ENCODE measurements at places on chromosomes 13 and 19. TPM values are rescaled to one million over a fixed set of nuclear protein-coding genes. Genes with fewer than 3 reads are reported as not detected.

IPO5 gene
- 18.4 TPM for polyA plus RNA-seq

DNA sequence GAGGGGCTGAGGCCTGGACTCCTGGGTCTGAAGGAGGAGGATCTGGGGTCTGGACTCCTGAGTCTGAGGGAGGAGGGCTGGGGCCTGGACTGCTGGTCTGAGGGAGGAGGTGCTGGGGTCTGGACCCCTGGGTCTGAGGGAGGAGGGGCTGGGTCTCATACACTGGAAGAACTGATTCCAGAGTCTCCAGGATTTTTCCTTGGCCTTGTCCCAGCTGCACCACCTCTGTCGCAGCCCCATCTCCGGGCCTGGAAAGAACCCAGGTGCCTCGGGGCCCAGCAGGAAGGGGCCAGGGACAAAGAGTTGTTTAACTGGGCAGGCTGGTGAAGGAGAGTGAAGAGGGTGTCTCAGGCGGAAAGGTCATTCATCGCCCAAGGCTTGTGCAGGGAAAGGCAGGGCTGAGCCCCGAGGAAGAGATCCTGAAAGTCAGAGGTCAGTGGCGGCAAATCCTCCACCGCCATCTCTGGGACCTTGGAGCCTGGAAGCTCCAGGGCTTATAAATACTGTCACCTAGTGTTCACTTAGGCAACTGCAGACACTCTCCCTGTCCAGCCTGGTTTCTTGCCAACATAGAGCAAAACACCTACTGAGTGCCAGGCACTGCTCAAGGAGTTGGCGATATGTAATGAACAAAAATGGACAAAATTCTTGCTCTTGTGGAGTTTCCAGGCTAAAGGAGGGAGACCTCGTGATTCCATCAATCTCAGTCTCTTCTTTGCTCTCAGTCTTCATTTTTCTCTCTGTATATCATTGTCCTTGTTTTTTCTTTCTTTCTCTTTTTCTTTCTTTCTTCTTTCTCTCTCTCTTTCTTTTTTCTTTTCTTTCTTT, 4.4 kb upstream of the KCNN4 start:
- H3K4me1 ChIP-seq: peaks cover 4% of the 10 kb centered on the region
- H3K36me3 ChIP-seq: no peaks in the 10 kb centered on the region
- H3K27me3 ChIP-seq: peaks cover 11% of the 10 kb centered on the region
- peak; percentile 52 for DNase-seq
- H3K27ac ChIP-seq: no peak overlapping the region

DNA sequence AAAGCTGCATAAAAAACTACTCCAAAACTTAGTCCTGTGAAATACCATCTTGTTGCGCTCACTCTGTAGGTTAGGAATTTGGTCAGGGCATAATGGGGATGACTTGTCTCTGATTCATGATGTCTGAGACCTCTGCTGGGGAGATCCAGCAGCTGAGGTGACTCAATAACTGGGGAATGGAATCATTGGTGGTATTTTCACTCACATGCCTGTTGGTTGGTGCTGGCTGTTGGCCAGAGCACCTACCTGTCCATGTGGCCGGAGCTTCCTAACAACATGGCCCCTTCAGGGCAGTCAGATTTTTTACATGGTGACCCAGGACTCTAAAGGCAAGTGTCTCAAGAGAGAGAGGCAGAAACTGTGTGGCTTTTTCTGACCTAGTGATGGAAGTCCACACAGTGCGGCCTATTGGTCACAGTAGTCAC, 7.4 kb upstream of the ESD start:
- no peaks in the 10 kb centered on the region for H3K4me1 ChIP-seq
- H3K36me3 ChIP-seq: no peaks in the 10 kb centered on the region
- no peaks in the 10 kb centered on the region for H3K27me3 ChIP-seq
- H3K4me3 ChIP-seq: no peak overlapping the region
- DNase-seq: no peak

DNA sequence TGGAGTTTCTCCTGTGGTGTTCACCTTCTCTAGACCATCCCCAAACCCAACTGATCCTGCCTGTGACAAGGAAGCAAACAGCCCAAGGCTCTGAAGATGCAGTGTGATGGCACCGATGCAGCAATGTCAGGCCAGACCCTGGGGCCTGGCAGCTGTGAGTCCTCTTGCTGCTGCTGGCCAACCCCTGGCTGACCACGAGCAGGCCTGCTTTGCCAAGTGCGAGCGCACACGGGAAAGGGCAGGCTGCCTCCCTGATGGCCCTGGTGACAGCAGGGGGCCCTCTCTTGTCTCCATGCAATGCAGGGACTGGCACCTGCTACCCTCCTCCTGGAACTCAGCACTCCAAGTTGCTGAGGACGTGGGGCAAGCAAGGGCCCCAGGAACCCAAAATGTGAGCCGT, 5.4 kb upstream of the VSTM2B start:
- no peak overlapping the region for H3K4me3 ChIP-seq
- H3K36me3 ChIP-seq: no peaks in the 10 kb centered on the region
- H3K4me1 ChIP-seq: peaks cover 5% of the 10 kb centered on the region
- peaks cover 33% of the 10 kb centered on the region for H3K27me3 ChIP-seq
- no peak overlapping the region for H3K27ac ChIP-seq

GRCh38 chr13:71830736-71831135, 36.3 kb downstream of the DACH1 start:
- no peaks in the 10 kb centered on the region for H3K36me3 ChIP-seq
- DNase-seq: no peak
- H3K4me3 ChIP-seq: no peak overlapping the region
- H3K27ac ChIP-seq: no peak overlapping the region
- no peaks in the 10 kb centered on the region for H3K4me1 ChIP-seq

All from heart left ventricle (tissue), 16 donors.